Peyer's patch (tissue), 4 donors: ENCODE measurements at places on chromosomes 2 and 18.

DNA sequence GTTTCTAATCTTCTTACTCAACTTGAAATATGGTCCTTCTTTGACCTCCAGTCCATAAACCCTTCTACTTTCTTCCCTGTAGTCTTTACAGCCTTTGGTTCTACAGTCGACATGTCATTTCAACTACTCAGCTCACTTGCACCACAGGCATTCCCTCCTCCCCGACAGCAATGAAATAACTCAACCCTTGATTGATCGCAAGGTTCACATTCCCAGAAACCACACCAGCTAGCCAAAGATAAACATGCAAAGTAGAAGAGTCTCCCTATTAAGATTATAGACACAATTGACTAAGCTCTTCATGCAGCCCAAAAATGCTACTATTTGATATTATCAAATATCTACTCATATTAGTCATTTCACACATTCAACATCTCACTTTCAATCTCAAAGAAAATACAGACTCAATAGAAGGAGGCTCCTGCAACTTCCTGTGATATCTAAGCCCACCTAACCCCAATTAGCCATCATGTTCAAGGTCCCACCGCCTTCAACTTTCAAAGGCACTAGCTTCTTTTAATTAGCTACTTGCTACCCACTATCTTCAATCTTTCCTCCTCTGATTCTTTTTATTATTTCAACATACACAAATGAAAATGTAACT is 50.8 kb downstream of the RTTN start:
- no peak for DNase-seq

GRCh38 chr2:198545411-198545810 is 741.0 kb downstream of the PLCL1 start:
- no peak for DNase-seq

DNA sequence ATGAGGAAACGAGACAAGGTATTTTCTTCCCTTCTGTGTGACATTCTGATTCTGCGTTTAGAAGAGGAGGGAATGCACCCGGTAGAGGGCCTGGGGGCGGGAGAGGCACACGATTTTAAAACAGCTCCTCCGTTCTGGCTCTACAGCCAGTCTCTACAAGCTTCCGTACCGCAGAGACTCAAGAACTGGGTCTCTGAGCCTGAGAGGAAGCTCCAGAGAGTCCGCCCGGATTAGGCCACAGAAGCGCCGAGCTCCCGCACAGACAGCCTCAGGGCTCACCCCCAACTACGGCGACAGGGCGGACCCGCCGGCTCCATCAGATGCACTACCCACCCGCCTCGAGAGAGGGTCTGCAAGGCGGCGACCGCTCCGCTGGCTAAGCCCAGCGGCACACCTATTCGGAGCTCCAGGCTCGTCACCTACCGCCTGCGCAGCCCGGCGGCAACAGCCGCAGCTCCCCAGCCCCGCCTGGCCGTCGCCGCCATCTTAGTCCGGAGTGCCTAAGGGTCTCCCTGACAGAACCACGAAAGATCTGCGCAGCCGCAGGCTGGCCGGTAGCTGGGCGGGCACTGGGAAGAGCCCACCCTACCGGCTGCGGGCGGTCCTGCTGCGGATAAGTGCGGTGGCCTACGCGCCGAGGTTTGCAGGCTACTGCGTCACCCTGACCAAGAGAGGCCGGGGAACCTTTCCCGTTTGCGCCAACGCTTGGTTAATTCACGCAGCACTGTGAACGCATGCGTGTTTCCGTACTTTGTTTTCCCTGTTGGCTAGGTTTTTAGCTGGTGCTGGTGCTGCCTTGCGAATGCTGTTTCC is at the start of gene NFU1:
TSS of gene NFU1 (minus strand) at position 498 of the 813 bp plus-strand sequence. CDS start at position 485, 13 bp downstream.
- peak; percentile 95 for DNase-seq

- no peak for DNase-seq
These were observed 26.9 kb downstream of the MBP start for GRCh38 chr18:77105680-77106079.

GRCh38 chr2:196639180-196640030 is at the start of gene CCDC150:
Gene CCDC150 (plus strand): TSS chr2:196639715. CDS start chr2:196639767, 52 bp downstream.
- peak; percentile 93 for DNase-seq

- no peak for DNase-seq
These were observed 23.9 kb downstream of the ATAD2B start for GRCh38 chr2:23903034-23903433.

- DNase-seq, result no peak
These were observed 476 bp downstream of the VSNL1 start for GRCh38 chr2:17540813-17541530.
